Endodermal cell (in vitro differentiated cells): ENCODE measurements at places on chromosomes 7 and 10.

- no peak for DNase-seq
- no peaks in the 10 kb centered on the region for H3K27me3 ChIP-seq
- H3K4me3 ChIP-seq: no peak overlapping the region
- no peak overlapping the region for H3K27ac ChIP-seq
- H3K36me3 ChIP-seq: no peaks in the 10 kb centered on the region
Observed at GRCh38 chr7:1543826-1544177, 12.2 kb downstream of the TMEM184A start.

DNA sequence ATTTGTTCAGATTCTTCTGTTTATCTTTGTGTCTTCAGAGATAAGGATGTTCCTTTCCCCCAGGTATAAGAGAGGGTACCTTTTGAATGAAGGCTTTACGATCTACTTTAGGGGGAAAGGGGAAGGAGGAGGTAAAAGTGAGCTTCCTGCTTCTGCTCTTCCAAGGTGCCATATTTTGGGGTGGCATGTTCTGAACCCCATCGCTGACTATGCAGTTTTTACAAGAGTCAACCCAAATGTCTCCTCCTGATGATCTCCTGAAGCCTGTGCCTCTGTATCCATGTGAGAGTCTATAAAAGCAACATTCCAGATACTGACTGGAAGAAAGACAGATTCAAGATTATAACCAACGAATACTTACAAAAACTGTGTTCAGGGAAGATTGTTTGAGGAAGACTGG, 102.5 kb downstream of the ZNF277 start:
- H3K36me3 ChIP-seq: peaks cover 16% of the 10 kb centered on the region
- no peak overlapping the region for H3K27ac ChIP-seq
- H3K4me1 ChIP-seq: no peaks in the 10 kb centered on the region
- no peaks in the 10 kb centered on the region for H3K27me3 ChIP-seq

DNA sequence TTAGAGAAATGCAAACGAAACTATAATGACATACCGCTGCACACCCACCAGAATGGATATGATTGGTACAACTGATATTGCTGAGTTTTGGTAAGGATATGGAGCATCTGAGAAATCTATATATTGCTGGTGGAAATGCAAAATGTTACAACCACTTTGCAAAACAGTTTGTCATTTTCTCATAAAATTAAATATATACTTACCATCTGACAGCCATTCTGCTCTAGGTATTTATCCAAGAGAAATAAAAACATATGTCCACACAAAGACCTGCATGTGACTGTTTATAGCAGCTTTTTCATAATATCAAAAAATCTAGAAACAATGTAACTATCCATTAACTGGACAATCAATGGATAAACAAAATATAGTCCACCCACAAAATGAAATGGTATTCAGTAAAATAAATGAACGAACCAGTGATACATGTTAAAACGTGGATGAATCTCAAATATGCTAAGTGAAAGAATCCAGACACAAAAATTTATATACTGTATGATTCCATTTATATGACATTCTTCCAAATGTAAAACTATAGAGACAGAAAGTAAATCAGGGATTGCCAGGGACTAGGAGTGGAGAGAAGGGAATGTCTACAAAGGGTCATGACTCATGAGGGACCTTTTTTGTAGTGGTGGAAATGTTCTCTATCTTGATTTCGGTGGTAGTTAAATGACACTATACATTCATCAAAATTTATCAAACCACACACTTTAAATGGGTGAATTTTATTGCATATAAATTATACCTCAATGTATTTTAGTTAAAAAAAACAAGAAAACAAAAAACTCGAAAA, 312.0 kb upstream of the GLI3 start:
- no peak overlapping the region for H3K4me3 ChIP-seq
- H3K27ac ChIP-seq: no peak overlapping the region
- no peaks in the 10 kb centered on the region for H3K4me1 ChIP-seq
- no peaks in the 10 kb centered on the region for H3K36me3 ChIP-seq
- no peaks in the 10 kb centered on the region for H3K27me3 ChIP-seq
- no peak for DNase-seq

GRCh38 chr7:739455-739982, 12.4 kb upstream of the PRKAR1B start:
- no peak overlapping the region for H3K27ac ChIP-seq
- no peak overlapping the region for H3K4me3 ChIP-seq
- no peaks in the 10 kb centered on the region for H3K27me3 ChIP-seq
- H3K36me3 ChIP-seq: peaks cover 17% of the 10 kb centered on the region
- H3K4me1 ChIP-seq: no peaks in the 10 kb centered on the region
- no peak for DNase-seq

DNA sequence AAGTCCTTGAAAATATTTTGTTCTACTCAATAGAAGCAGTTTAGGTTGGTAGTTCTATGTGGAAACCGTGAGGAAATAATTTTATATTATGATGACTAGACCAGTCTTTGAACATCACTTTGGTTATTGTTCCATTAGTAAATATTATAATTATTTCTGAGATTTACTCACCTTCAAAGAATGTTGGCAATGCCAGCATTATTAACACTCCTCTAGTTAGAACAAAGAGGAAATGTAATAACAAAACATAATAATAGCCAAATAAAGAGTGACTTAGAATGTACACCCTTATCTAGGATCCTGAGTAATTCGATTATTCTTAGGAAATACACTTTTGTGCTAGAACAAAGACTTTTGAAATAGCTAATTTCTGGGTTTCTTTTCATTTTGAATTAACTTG, 121.1 kb downstream of the CFTR start:
- H3K27ac ChIP-seq: no peak overlapping the region
- no peaks in the 10 kb centered on the region for H3K4me1 ChIP-seq
- H3K36me3 ChIP-seq: no peaks in the 10 kb centered on the region
- H3K4me3 ChIP-seq: no peak overlapping the region
- no peaks in the 10 kb centered on the region for H3K27me3 ChIP-seq

DNA sequence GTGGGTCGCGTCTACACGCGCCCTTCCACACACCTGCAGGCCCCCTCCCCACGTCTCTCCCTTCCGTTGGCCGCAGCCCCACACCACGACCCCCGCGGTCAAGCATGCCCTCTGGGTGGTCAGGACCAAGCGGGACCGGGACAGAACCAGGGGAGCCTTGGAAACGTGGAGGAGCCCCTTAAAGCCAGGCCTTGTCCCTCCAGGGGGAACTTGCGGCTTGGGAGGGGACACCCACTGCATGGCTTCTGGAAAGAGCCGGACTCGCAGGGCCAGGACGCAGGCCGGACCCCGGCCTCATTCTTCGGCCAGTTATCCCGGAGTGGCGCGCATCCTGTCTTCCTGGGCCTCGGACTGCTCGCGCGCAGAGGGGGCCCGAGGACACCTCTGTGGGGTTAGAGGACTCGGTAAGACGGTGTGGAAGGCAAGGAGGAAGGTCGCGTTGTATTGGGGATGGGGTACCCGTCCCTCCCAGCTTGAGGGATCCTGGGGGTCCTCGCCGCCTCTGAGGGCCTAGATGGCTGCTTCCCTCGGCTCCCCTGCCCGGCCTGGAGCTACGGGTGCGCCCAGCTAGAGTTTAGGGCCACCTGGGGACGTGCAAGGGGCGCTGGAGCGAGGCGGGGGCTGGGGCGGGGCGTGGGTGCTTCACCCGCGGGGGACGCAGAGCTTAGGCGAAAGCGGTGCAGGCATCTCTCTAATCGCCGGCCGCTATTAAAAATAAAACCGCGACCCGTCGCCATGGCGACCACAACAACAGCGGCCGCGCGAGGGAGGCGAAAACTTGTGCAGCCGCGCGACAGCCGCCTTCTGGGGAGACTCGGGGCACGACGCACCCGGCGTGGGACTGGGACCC, 1.8 kb upstream of the PDGFA start:
- no peaks in the 10 kb centered on the region for H3K36me3 ChIP-seq
- DNase-seq: peak; percentile 80
- peaks cover 6% of the 10 kb centered on the region for H3K4me1 ChIP-seq
- H3K27me3 ChIP-seq: peaks cover 85% of the 10 kb centered on the region

DNA sequence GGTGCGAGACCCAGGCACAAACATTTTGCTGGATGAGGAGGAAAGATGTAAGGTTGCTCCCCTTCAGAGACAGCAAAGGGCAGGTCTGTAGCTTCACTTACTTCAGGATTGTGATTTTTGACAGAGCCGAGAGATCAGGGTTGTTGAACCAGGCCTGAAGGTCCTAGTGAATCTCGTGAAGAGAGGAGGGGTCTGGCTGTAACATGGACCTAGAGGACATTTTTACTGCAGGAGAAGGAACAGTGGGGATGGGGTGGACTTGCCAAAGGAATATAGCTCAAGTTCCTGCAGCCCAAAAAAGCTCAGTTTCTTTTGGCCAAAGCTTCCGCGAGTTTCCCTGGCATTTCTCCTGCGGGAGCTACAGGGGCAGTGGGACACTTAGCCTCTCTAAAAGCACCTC, 976 bp upstream of the EGFR start:
- H3K36me3 ChIP-seq: no peaks in the 10 kb centered on the region
- H3K4me3 ChIP-seq: no peak overlapping the region
- H3K4me1 ChIP-seq: peaks cover 3% of the 10 kb centered on the region

DNA sequence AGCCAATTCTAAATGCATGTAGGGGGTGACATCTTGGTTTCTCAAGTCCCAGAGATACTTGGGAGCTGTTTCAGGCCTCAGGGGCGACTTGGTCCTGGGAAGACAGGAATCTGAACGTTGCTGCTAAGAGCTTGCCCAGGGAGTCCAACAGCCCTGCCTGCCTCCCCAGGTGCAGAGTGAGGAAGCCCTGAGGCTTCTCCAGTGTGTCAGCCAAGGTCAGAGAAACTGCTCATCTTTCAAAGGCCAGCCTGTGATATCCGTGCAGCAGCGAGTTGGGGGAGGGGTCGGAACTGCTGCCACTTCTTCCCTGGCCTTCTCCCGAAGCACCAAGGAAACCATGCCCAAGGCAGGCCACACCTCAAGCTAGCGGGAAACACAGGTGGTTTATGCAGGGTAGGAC, 9.7 kb downstream of the GDF2 start:
- H3K27ac ChIP-seq: no peak overlapping the region
- no peaks in the 10 kb centered on the region for H3K36me3 ChIP-seq
- no peak overlapping the region for H3K4me3 ChIP-seq
- no peak for DNase-seq
- no peaks in the 10 kb centered on the region for H3K27me3 ChIP-seq
- no peaks in the 10 kb centered on the region for H3K4me1 ChIP-seq

DNA sequence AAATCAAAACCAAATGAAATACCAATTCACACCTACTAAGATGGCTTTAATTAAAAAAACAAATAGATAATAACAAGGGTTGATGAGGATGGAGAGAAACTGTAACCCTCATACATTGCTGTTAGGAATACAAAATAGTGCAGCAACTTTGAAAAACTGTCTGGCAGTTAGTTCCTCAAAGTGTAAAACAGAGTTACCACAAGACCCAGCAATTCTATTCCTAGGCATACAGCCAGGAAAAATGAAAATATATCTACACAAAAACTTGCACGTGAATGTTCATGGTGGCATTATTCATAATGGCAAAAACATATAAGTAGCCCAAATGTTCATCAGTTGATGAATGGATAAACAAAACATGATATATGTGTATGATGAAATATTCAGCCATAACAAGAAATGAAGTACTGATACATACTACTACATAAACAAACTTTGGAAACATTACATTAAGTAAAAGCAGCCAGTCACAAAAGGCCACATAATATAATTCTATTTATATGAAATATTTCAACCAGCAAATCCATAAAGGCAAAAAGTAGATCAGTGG, 83.5 kb downstream of the BRAF start:
- H3K4me3 ChIP-seq: no peak overlapping the region
- H3K27me3 ChIP-seq: no peaks in the 10 kb centered on the region
- peaks cover 37% of the 10 kb centered on the region for H3K36me3 ChIP-seq
- DNase-seq: no peak
- peaks cover 4% of the 10 kb centered on the region for H3K4me1 ChIP-seq

DNA sequence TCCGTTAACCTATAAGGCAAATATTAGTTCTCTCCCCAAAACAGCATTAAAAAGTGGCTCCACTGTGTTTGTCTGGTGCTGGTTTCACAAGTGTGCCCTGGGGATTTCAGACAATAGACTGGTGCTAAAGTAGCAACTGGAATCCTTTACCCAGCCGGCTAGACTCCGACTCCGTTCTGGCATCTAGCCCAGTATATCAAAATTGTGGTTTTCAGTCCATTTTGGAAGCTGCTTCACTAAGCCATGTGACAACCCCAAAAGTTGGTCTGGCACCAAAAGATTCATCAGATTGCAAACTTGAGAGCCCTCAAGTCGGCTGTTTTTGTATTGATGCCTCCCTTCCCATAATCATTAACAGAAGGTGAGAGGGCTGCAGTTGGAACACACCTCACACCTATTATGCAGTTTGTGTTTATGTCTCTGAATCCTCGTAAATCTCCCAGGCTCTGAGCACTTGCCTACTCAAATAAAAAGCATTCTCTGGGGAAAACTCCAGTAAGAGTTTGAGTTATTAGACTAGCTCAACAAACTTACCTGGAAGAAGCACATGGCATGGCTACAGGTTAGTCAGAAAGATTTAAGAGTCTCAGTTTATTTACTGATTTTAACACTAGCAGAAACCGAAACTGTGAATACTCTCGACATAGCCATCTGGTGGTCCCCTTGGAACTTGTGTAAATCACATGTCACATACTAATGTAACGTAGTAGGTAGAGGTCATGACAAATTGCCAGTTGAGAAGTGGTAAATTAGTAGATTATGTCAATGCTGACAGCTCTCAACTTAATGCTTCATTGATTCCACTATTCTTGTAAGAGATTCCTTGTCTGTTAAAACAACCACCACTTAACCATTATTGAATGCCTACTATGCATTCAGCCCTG, 14.8 kb upstream of the WNT16 start:
- H3K4me1 ChIP-seq: no peaks in the 10 kb centered on the region
- H3K27ac ChIP-seq: no peak overlapping the region
- H3K27me3 ChIP-seq: no peaks in the 10 kb centered on the region
- peak overlapping the region; percentile 12 for H3K4me3 ChIP-seq
- no peak for DNase-seq

DNA sequence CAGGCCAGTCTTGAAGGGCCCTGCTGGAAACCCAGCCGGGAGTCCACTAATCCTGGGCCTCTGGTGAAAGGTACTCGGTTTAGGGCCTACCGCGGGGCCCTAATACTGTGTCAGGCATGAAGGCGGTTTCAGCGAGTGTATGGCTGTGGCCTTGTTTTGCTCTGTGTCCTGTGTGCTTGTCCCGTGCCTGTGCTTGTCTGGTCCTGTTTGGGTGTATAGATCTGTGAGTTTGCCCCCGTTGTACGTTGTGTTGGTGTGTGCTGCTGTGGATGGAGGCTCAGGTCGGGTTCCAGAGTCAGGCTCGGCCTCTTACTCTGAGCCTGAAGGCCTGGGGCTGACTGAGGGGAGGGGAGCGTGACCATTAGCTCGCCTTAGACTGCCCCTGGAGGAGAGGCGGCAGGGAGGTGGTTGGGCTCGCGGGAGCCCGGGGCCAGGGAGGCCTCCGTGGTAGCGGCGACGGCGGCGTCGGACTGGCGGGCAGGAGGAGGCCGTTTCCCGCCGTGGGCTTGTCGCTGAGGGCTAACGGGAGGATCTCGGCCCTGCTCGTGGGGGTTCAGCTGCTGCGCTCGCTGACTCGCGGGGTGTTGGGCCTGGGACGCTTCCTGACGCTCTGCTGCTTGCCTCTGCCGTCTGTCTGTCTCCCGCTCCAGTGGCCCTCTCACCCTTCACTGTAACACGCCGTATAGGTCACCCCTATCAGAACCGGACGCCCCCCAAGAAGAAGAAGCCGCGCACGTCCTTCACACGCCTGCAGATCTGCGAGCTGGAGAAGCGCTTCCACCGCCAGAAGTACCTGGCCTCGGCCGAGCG, 2.6 kb downstream of the TLX1 start:
- DNase-seq: peak; percentile 79
- H3K4me3 ChIP-seq: no peak overlapping the region
- no peak overlapping the region for H3K27ac ChIP-seq
- peaks cover 100% of the 10 kb centered on the region for H3K27me3 ChIP-seq
- no peaks in the 10 kb centered on the region for H3K36me3 ChIP-seq
